ENCODE measurements at places on chromosomes 11 and 22. TPM values are rescaled to one million over a fixed set of nuclear protein-coding genes. Genes with fewer than 3 reads are reported as not detected.

GRCh38 chr22:35582861-35583670 is 34.1 kb downstream of the MB start:
- H3K36me3 ChIP-seq, result no peaks in the 10 kb centered on the region
- H3K4me1 ChIP-seq, result peaks cover 10% of the 10 kb centered on the region
- DNase-seq, result peak; percentile 58
- H3K27me3 ChIP-seq, result no peaks in the 10 kb centered on the region
- no peak overlapping the region for H3K4me3 ChIP-seq
- H3K27ac ChIP-seq, result no peak overlapping the region

DNA sequence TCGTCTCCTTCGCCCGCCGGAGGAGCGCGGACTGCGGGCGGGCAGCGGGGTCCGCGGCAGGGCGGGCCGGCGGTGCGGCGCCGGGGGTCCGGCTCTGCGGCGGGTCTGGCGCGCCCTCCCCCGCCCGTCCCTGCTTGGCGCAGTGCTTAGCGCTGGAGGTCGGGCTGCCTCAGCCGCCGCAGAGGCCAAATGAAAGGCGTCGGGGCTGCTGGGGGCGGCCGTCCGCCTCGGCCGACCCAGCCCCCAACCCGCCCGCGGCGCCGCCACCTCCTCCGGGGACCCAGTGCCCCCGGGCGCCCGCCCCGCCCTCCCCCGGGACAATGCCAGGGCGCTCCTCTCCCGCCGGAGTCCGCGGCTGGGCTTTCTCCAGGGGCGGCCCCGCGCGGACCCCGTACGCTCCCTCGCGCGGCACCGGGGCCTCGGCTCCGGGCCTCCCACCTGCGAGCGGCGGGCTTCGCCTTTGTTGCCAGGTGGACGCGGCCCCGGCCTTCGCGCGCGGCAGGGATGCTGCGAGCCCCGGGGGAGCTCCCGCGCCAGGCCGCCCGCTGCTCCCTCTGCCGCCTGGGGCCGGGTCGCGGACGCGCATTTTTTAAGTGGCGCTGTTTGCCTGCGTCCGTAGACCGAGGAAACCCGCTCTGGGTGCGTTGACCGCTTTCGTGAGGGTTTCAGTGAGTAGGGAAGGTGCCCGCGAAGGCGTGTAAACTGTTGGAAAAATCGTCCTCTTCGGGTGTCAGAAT is 583 bp downstream of the APLP2 start:
- H3K36me3 ChIP-seq, result no peaks in the 10 kb centered on the region
- peak overlapping the region; percentile 90 for H3K27ac ChIP-seq
- H3K4me1 ChIP-seq, result peaks cover 30% of the 10 kb centered on the region
- DNase-seq, result peak; percentile 51
- peak overlapping the region; percentile 53 for H3K4me3 ChIP-seq

SLC6A5 gene
- not detected for total RNA-seq

SNX32 gene
- not detected for total RNA-seq

DNA sequence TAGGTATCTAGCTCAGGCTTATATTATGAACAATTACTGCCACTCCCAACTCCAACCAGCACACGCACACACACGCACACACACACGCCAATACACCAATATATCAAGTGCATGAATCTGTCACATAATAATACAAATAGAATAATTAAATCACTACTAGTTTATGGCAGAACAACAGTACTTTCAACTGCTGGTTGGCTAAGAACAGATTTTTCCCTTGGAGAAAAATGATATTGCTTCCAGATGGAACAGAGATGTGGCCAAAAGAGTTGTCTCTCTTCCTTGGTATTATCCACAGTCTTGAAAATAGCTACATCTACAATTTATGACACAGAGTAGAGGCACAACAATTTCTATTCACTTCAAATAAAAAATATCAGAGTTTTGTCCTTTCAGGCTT is 538.3 kb upstream of the FAT3 start:
- DNase-seq, result no peak
- H3K27me3 ChIP-seq, result no peaks in the 10 kb centered on the region
- H3K4me3 ChIP-seq, result no peak overlapping the region
- H3K27ac ChIP-seq, result no peak overlapping the region
- no peaks in the 10 kb centered on the region for H3K36me3 ChIP-seq

DNA sequence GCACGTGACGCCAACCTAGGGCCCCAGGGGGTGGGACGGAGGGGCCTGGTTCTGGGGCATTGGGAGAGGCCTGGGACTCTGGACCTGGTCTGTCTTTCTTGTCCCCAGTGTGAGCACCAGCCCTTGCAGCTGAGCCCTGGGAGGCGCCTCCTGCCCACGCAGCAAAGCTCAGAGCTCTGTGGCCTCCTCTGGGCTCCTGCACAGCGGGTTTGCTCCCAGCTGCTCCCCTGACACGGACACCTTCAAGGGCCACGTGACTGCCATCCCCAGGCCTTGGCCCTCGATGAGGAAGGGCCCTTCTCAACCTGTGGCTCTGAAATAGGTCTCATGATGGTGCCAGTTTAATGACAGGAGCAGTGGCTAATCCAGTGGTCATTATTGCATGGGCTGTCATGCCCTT is 31.5 kb upstream of the CCDC188 start:
- no peaks in the 10 kb centered on the region for H3K27me3 ChIP-seq
- no peak for DNase-seq
- no peaks in the 10 kb centered on the region for H3K4me1 ChIP-seq
- H3K4me3 ChIP-seq, result no peak overlapping the region

DNA sequence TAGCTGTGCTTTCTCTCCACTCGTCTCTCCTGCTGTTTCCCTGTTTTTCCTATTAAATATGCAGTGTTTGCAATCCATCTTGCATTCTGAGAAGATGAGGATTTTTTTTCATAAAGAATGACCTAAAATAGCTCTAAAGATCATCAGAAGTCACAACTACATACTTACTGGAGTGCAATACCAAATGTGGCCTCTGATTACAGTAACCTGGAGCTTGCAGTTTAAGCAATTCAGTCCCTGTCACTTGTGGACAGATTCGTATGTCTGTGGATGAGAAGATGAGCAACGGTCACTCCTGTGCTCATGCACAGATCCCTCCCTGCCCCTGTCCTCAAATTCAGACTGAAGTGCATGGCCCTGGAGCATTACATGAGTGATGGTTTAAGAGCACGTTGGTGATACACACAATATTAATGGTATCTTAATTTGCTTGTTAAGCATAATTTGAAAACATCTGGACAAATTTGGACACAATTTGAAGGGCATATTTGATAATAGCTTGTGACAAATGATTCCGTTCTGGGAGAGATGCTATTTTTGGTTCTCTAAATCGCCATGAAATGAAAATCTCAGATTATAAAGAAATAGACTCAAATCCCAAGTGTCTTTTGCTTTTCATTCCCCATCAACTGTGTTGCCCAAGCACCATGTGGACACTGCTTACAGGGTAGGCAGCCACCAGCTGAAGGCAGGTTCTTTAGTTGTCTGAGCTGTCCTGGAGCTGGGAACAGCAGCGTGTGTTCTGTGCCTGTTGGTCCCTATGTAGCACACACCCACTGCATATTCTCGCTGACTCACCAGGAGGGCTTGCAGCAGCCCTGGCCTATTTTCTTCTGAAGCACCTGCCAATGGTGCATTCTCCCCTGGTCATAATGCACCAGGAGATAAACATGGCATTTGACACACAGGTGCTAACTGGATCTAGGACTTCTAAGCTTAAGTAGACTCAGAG is 32.6 kb upstream of the PRAME start:
- H3K27ac ChIP-seq, result no peak overlapping the region
- no peaks in the 10 kb centered on the region for H3K27me3 ChIP-seq
- no peak overlapping the region for H3K4me3 ChIP-seq
- no peaks in the 10 kb centered on the region for H3K36me3 ChIP-seq
- DNase-seq, result no peak

DNA sequence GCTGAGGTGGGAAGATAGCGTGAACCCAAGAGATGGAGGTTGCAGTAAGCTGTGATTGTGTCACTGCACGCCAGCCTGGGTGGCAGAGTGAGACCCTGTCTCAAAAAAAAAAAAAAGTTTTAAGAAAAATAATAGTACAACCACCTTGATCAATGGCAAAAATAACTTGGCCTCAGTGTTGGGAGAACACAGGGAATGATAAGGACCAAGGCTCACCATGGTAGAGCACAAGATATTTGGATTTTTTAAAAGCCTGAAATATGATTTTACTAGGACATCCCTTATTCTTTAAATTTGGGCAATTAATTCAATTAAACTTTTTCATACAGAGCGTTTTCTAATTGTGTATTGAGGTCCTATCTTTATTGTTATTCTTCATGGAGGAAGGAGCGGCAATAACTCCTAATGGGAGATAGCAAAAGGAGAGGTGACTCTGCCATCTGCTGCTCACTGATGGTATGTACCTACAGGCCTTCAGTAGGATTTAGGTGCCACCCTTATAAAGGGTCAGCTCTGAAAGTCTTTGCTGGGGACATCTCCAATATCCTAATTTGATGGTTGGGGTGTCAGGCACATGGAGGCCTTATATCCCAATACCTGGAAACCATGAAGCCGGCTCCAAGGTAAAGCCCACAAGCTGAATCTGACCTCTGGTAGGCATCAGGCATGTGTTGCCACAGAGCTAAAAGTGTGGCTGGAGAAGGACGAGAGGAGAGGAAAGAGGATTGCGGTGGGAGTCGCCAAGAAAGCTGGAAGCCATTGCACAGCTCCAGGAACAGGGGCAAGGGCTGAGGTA is 21.9 kb upstream of the POLD3 start:
- H3K36me3 ChIP-seq, result no peaks in the 10 kb centered on the region
- no peaks in the 10 kb centered on the region for H3K4me1 ChIP-seq
- H3K4me3 ChIP-seq, result no peak overlapping the region
- no peaks in the 10 kb centered on the region for H3K27me3 ChIP-seq
- DNase-seq, result peak; percentile 57

GRCh38 chr11:128506356-128506755 is 81.0 kb downstream of the ETS1 start:
- no peaks in the 10 kb centered on the region for H3K27me3 ChIP-seq
- H3K4me3 ChIP-seq, result no peak overlapping the region
- no peaks in the 10 kb centered on the region for H3K36me3 ChIP-seq
- peak overlapping the region; percentile 69 for H3K27ac ChIP-seq

CATSPER1 gene
- total RNA-seq, result not detected

DNA sequence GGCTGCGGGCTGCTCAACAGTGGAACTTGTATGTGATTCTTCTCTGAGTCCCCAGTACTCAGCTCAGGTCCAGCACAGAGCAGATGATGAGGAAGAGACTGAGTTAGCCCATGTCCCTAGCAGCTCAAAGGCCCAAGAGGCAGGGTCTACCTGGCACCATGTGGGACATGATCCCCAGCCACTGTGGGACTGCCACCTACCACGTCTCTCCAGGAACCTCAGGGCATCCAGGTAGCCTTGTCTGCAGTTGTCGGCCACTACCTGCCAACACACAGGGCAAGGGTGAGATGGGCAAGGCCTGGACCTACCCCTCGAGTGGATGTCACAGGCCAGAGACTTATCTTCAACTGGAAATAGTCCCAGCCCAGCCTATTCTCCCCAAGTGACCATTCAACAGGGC is 4.4 kb downstream of the PNPLA5 start:
- no peak overlapping the region for H3K27ac ChIP-seq
- no peak overlapping the region for H3K4me3 ChIP-seq
- DNase-seq, result no peak
- H3K36me3 ChIP-seq, result no peaks in the 10 kb centered on the region
- H3K4me1 ChIP-seq, result no peaks in the 10 kb centered on the region
- H3K27me3 ChIP-seq, result peaks cover 12% of the 10 kb centered on the region

FUT4 gene
- total RNA-seq, result 3.8 TPM

CCDC188 gene
- total RNA-seq, result not detected
